ENCODE measurements at places on chromosomes 5 and 9.

- DNase-seq: no peak
These were observed 6.6 kb downstream of the C5orf52 start for GRCh38 chr5:157677931-157678330.

GRCh38 chr5:111425205-111425604 is 87.1 kb downstream of the STARD4 start:
- no peak for DNase-seq

DNA sequence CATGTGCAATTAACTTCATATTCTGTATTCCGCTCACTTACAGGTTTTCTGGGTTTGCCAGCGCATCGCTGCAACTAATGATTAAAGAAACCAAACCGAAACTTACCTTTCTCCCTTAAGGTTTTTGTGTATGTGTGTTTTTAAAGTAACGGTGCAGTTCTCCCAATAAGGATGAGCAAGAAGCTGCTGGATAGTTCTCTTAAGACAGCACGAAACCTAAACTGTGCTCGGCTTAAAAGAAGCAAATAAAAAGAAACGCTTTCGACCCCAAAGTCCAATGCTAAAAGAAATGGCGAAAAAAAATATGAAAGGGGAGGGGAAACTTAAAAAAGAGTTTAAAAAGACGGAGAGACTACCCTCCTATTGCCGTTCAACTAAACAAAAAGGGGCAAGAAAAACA is 340 bp downstream of the ELAVL2 start:
- no peak for DNase-seq

DNA sequence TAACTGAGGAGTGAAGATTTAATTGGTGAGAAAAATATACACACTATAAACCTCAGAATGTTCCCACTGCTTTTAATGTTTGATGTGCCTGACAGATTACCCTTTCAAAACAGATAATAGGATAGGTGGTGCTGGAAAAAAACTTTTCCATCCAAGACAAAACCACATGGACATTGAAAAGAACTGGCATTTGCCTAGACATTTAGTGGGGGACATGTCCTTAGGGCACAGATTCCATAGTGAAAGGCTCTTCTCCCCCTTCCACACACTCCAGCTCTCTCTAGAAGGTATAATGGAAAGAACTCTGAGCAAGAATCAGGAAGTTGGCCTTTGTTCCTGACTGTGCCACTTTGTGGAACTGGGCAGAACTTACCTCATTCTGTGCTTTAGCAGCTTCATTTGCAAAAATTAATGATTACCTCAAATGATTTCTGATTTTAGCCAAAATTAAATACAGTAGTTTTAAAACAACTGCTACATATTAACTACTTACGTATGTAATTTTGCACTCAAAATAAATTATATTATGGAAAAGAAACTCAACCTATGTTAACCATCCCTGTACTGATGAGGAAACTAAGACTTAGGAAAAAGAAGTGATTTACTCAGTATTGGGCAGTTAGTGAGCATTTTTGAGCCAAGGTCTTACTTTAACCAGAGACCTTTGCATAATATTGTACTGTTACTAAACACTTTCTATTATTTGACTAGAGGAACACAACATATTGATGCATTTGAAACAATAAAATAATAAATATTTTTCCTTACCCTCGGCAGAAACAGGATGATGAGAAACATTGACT is 43.3 kb downstream of the TMC1 start:
- DNase-seq: no peak

- DNase-seq: no peak
These were observed 112.2 kb downstream of the EGFLAM start for GRCh38 chr5:38370358-38371100.

DNA sequence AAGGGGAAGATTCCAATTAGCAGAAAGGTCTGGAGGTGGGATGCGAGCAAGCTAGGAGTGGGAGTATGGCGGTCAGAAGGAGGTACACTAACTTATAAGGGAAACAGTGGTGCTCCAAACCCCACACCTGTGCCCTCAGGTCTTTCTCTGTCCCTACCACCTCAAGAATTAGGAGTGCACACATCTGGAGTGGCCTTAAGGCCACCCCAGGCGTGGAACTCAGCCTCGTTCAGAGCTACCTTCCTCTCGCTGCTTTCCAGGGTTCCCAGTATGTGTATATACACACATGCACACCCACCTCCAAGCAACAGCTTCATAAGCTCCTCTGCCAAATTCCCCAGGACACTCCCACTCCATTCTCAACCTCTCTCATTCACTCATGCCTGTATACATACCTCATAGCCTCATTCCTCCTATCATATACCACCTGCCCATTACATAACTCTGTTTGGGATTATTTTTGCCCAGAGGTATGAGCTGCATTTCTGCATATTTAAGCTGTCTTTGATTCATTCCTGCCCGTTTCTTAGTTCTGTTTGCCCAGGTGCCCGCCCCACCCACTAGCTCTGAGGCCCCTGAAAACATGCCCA is 118.7 kb downstream of the PSD2 start:
- no peak for DNase-seq

DNA sequence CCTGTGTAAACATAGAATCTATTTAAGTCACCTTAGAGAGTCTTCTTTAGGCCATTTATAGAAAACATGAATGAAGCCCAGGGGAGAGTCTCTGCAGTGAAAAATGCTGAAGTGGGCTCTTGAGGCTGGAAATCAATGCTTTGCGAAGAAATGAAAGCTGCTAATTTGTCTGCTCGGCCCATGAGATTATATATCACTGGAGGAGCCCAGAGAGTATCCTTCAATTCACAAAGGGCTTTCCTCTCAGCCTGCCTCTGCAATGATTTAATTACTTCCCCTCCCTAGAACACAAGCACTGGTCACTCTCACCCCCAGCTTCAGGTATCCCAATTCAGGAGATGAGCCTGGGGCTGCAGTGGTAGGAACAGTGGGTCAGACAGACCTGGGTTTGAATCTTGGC is 8.2 kb upstream of the DRD1 start:
- DNase-seq: no peak

DNA sequence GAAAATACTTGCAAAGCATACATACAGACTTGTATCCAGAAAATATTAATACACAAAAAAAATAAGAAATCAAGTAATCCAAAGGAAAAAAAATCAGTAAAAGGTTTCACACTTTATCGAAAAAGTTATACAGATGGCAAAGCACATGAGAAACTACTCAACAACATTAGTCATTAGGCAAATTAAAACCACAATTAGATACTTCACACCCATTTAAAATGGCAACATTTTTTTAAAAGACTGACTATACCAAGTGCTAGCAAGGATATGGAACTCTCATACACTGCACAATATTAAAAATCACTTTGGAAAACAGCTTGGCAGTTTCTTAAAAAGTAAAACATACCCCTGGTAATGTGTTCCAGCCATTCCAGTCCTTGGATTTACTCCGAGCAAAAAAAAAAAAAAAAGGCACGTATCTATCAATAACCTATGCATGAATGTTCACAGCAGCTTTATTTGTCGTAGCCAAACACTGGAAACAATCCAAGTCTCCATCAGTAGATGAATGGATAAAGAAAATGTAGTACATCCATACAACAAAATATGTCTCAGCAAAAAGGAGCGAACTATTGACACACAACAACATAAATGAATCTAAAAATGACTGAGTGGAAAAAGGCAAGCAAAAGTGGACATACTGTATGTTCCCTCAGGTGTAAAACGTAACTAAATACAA is 66.0 kb downstream of the GNAQ start:
- DNase-seq: no peak

Data from NCI-H2171 (cell line).